IPS DF 6.9 (cell line): ENCODE measurements at places on chromosomes 7 and 10.

DNA sequence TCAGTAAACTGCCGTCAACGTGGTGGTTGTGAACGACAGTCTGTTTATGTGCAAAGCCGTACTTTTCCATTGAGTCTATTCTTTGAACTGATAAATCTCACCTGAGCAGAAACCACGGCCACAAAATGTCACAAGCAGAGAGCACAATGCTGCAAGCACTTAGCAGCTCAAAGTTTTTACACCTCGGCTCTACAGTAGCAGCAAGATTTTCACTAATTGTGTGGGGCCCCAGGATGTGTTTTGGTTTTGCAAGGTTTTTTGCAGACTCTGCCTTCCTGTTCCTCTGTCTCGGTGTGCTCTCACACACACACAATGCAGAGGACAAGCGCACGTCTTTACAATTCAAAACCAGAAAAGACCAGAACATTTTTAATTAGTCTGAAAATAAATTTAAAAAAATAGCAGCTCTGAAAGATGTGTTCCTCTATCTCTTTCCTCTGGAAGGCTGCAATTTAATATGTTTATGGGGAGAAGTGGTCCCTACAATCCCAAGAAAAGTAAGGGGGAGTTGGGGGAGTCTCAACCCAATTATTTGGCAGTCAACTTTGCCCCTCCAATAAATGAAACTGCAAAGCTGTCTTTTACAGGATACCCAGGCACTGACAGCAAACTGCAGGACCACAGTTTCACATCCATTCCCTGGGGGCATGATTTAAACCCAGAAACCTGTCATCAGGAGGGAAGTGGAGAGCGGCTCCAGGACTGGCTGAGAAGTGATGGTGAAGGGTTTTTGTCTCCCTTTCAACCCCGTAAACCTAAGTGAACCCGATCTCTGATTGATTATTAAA lies 73.8 kb upstream of the SFMBT2 start:
- no peak for DNase-seq

DNA sequence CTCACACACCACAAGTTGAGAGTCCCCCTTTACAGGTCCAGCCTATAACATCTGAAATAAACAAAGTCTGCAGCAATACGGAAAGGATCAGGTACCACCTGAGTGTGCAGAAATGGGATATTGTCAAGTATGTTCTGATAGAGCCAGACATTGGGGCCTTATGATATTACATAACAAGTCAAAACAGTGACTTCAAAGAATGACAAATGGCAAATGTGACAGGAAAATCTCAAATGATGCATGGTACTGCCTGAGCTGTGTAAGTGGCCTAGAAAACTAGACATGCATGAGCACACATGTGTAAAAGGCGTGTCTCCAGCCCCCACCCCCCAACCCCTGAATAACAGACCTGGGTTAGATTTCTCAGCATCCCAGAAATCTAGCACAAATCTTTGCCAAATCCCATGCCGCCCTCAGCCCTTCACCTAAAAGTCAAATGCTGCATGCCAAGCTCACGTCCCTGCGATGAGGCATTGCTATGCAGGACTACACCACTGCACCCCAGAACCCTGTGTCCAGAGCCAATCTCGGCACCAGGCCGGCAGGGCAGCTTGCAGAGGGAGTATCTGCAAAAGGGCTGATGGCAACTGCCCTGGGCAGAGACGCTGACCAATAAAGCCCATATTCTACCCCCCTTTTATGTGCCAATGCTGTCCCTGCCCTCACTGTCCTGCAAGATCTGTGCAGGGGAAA lies 58.8 kb downstream of the PRKAG2 start:
- DNase-seq = no peak

GRCh38 chr7:137880432-137880831 lies 33.7 kb upstream of the DGKI start:
- no peak for DNase-seq

DNA sequence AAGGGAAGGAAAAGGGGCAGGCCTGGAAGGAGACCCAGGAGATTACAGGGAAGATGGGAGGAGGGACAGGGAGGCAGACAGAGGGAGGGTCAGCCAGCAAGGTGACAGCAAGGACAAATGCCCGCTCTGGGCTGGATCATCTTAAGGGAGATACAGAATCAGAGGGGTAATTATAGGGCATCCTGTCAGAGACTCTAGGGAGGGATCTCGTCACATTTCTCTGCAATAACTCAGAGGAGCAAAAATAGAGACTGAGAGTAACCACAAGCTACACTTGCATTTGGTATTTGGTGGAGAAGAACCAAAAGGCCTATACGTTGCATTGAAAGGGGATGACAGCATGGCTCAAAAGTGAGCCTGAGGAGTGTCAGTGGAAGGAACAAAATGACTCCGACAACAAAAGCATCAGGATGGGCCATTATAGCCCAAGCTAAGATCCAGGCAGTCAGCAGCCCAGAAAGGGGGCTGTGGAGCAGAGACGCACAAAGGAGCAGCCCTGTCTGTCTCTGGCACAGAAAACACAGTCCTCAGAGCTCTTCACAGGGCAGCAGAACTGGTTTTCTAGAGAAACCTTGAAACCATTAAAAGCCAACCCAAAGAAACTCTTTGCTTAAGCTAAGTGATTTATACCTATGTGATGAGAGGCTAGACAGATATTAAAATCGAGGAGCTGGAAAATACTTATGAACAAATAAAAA lies 430.2 kb upstream of the VSTM2A start:
- no peak for DNase-seq

DNA sequence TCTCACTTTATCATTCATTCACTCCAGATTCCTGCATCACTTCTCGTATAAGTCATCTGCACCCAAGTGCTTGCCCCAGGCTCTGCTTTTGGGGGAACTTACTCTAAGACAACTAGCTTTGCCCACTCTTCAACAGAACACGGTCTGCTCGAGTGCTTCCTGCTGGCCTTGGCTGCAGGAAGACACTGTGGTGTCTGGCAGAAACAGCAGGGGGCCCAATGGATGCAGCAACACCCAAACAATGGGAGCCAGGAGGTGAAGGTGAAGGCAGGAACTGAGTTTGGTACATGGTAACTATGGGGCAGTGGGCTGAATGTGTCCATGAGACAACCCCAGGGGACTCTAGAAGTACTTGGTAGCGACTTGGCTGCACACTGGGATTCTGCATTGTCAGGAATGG lies 344.0 kb downstream of the REEP3 start:
- no peak for DNase-seq

DNA sequence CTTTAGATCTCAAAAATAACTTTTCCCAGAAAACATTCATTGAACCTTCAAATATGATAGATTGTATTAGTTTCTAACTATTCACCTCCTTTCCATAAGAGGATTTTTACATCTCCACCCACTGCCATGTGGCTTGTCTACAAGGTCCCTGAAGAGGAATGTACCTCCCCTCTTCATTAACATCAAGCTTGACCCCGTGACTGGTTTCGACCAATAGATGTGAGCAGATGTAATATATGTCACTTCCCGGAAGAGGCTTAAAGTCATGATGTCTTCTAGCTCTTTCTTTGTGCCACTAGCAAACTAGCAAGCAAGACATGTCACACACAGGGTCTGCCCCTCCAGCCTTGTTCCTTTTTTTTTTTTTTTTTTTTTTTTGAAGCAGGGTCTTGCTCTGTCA lies 6.9 kb downstream of the BAZ1B start:
- no peak for DNase-seq

GRCh38 chr10:127935071-127935561 lies 28.2 kb downstream of the PTPRE start:
- DNase-seq = no peak

GRCh38 chr10:31930023-31930751 lies 1.6 kb upstream of the ARHGAP12 start:
- DNase-seq = no peak

GRCh38 chr7:116028787-116029186 lies 1.8 kb downstream of the TFEC start:
- no peak for DNase-seq

- no peak for DNase-seq
These were observed 350.3 kb downstream of the HPSE2 start for GRCh38 chr10:98885378-98885777.

GRCh38 chr10:78868048-78868447 lies 200.7 kb upstream of the ZMIZ1 start:
- no peak for DNase-seq

DNA sequence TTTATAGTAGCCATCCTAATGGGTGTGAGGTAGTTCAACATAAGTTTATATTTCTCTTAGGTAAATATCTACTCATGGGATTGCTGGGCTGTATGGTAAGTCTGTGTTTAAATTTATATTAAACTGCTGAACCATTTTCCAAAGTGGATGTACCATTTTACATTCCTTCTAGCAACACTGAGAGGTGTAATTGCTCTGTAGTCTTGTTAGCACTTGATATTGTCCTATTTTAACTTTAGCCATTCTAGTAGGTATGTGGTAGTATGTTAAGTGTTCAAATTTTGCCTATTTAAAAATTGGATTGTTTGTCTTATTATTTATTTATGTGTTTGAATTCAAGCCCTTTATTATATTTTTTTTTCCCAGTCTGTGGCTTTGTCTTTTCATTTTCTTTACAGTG lies 2.6 kb upstream of the HPS1 start:
- no peak for DNase-seq

GRCh38 chr7:48285373-48285772 lies 114.1 kb downstream of the ABCA13 start:
- DNase-seq = no peak

DNA sequence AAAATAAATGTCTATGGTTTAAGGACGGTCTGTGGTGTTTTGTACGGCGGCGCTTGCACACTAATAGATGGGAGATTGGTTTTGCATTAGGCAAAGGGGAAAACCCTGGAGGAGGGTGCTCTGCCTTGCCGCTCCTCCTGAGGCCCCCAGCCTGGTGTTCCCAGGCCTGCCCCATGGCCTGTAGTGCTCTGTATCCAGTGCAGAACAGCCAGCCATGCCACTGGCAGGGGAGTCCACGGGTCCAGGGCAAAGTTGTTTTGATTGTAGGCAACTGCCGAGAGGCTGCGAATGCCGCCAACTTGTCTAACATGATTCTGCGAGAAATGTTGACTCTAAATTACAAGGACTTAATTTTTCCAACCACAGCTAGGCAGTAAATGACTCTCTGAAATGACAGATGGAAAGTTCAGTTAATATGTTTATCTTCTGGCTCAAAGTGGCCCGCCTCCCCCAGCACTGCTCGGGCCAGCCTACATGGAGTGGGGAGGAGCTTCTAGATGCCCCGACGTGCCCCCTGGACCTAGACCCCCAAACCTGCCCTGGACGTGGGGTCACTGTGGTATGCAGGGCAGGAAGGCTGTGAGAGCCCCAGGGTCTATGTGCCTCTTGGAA lies 104.6 kb upstream of the GDF10 start:
- no peak for DNase-seq

- no peak for DNase-seq
These were observed 23.1 kb downstream of the GLRX3 start for GRCh38 chr10:130159192-130159794.

- DNase-seq = no peak
These were observed 40.3 kb downstream of the TNPO3 start for GRCh38 chr7:129014501-129015101.

DNA sequence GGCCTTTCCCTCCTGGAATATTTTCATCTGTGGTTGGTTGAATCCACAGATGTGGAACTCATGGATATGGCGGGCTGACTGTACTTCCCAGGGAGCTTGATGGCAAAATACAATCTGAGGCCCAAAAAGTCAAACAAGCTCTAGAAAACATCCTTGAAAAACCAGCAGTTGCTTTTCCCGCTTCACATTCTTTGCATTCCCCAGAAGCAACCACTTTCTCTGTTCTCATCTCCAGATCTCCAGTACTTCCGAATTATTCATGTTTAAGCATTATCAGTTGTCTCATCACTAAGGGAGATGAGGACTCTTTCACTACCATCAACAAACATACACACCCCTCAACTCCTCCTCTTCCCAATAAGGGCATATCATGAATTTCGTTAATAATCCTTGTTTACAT lies 55.3 kb downstream of the KIF5B start:
- no peak for DNase-seq

GRCh38 chr7:24880886-24881285 lies 99.1 kb downstream of the OSBPL3 start:
- DNase-seq = no peak

GRCh38 chr7:15937571-15937970 lies 251.1 kb upstream of the MEOX2 start:
- no peak for DNase-seq

DNA sequence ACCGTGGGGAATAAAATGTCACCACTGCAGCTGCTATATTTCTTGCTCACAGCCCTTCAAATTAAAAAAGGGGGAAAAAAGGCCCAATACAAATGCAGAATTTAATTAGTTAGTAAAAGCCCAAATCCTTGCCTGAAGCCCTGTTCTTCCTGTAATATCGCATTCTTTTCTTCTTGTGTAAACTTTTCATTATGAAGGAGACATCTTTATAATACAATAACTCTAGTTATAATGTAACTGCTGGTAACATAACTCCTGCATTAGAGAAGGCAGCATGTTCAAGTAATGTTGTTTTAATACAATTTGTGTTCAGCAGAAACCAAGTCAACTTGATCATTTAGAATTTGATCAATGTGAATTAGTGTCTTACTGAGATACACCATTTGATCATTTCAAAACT lies 250.9 kb downstream of the CHCHD3 start:
- no peak for DNase-seq

DNA sequence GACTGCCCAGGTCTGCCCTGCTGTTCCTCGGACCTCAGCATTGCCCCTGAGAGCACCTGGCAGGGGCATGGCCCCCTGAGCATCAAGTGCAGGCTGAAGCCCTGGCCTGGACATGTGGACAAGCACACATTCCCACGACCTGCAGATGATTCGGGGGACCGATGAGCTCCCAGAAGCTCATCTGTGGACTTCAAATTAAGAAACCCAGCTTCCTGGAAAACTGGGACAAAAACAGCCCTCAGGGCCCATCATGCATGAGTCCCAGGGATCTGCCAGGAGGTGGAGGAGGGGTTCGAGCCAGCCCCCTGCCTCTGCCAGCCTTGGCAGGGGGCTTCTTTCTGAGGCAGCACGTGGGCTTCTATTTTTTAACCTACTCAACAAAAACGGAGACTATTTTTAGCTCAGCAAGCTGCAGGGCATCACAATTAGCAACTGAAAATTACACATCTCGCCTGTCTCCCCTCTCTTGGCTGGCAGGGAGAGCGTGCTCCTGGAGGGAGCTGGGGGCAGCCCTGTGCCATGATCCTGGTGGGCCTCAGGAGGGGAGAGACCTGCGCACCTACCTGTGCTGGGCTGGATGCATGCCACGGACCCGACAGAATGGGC lies 51.8 kb downstream of the RASGEF1A start:
- DNase-seq = no peak

- no peak for DNase-seq
These were observed 12.2 kb downstream of the SFTPA2 start for GRCh38 chr10:79547973-79548372.

DNA sequence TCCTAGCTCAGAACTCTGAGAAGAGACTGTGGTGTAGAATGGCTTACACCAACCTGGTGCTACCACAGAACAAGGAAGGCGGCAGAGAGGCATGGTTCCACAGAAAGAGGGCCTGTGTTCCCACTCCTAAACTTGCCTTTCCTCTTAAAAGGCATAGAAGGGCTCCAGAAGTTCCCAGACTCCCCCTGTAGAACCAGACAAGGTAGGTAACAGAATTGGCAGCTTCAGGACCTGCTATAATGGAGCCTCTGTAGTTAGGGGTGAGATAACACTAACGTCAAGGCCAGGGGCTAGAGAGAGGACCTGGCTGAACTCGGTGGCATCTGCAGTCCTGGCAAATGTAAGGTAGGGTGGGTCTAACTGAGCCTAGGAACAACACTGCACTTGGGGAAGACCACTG lies 26.7 kb upstream of the SGMS1 start:
- DNase-seq = no peak
